ENCODE measurements at places on chromosomes 5 and 9.

GRCh38 chr5:116911074-116911473, 336.5 kb upstream of the SEMA6A start:
- DNase-seq = no peak

DNA sequence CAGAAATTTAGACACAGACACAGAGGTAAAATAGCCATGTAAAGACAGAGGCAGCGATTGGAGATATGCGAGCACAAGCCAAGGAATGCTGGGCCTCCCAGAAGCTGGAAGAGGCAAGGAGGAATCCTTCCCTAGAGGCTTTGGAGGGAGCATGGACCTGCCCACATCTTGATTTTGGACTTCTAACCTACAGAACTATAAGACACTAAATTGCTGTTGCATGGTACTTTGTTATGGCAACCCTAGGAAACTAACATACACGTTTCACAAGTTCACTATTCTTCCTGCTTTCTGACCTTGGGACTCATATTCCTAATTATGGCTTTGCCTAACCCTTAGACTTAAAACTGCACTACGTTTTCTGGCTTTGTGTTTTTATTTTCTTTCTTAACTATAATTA, 4.6 kb upstream of the LURAP1L start:
- no peak for DNase-seq

- no peak for DNase-seq
Observed at GRCh38 chr5:99879791-99880511, 655.2 kb upstream of the FAM174A start.

DNA sequence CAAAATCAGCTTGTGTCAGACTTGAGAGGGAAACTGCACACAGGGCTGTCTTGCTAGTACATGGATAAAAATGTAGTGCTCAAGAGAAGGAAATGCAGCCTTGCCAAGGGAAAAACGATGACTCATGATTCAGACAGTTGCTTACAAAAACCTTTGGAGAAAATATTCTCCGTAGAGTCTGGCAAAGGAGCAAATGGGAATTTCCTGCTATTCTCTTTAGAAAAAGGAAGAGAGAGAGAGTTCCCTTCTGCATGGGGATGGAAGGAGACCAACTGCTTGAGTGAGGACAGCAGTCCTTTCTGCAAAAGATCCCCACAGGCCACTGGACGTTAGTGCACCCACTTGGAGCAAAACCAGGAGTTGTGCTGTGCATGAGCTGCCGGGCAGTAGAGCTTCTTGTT, 7.6 kb downstream of the IFNB1 start:
- DNase-seq = peak; percentile 95

DNA sequence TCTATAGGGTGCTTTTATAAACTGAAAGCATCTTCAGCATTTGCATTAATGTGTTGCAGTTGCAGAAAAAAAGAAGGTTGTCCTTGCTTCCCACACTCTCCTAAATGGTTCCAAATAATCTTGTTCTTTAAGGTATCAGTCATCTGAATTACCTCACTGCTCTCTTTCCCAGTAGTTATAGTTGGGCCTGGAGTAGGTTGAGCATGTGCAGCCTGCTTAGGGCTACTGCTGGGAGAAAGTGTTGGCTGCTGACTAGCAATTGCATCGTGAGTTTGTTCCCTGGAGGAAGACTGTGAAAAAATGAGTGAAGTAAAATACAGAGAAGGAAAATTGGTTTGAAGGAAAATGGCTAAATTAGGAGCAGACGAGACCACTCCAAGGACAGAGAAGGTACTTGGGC, 74.5 kb downstream of the PRR16 start:
- no peak for DNase-seq

GRCh38 chr9:24073666-24074065, 247.6 kb upstream of the ELAVL2 start:
- DNase-seq = no peak

DNA sequence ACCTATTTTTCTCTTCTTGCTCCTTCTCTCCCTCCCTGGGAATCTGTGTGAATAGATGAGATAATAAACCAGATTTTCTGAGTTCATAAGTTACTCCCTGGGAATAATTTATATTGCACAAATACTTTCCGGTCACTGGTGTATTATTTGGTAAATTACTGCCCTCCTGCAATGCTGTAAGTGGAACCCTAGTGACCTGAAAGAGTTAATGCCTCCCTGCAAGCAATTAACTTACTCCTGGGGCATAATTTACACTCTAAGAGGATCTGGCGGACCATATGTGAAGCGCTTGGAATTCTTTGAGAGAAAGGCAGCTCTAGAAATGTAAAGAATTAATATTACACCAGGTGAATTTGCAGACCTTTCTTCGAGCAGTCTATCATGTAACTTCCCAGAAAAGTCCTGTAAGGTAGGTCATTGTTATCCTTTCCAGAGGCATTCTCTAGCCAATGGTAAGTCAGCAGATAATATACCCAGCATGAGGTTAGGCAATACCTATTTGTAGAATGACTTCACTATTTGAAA, 7.0 kb upstream of the GDNF start:
- DNase-seq = no peak

- peak; percentile 17 for DNase-seq
Observed at GRCh38 chr9:36802201-36802920, 229.7 kb downstream of the MELK start.

DNA sequence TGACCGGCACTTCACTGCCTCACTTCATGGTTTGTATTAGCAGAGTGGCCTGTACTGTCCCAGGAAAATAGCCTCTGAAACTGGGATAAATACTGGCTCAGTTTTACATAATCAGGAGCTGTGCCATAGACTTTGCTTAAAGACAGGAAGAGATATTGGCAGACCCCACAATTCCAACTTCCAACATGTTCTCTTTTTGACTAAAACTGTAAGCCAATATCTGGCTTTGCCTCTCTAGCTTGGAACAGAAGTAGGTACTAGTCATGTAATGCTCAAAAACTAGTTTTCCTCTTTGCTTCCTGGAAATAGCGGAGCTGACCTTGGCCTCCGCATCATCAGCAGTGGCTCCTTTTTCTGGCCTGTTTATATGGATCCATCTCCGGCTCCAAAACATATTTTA, 276.9 kb downstream of the CDH9 start:
- DNase-seq = no peak

DNA sequence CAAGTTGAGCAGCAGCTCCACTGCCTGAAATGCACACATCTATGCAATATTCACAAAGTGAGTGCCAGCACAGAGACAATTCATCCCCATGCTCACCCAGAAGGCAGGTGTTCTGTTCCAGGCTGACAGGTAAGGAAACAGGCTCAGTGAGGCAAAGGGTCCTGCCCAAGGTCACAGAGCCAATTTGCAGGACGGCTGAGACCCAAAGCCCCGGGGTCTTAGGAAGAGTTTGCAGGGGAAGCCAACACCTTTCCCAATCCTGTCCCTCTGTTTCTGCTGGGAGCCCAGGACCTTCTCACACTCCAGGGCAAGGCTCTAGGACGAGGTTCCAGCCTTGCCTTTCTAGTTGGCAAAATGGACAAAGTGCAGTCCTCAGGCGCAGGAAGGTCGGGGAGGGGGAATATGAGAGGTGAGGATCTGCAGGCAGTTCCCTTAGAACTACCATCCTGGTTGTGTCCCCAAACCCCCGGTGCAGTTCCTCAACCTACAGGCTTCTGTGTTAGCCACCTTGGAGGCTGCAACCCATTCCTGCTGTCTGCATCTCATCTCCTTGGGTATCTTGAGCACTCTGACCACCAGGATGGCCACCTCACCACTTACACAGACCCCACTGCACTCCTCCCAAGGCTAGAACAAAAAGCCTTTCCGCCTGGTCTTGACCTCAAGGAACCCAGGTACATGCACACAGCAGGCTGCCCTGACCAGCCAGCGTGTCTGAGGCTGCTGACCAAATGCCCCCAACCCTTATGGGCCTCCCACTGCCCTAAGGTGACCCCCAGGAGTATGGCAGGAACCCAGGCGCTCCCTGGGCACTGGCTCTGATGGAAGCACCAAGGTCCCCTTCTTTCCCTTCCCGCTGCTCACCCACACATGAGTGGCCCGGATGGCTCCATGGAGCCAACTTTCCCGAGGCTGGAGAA, 1.9 kb upstream of the BRD3 start:
- DNase-seq = no peak

GRCh38 chr5:95620030-95620869, at the start of gene GPR150:
Gene GPR150, plus strand, starts transcription at chr5:95620087. Its CDS starts 189 bp downstream, at chr5:95620276.
- no peak for DNase-seq

- no peak for DNase-seq
Observed at GRCh38 chr5:135593141-135593540, 14.3 kb upstream of the CXCL14 start.

- DNase-seq = no peak
Observed at GRCh38 chr5:160537940-160538339, 116.3 kb downstream of the PTTG1 start.

DNA sequence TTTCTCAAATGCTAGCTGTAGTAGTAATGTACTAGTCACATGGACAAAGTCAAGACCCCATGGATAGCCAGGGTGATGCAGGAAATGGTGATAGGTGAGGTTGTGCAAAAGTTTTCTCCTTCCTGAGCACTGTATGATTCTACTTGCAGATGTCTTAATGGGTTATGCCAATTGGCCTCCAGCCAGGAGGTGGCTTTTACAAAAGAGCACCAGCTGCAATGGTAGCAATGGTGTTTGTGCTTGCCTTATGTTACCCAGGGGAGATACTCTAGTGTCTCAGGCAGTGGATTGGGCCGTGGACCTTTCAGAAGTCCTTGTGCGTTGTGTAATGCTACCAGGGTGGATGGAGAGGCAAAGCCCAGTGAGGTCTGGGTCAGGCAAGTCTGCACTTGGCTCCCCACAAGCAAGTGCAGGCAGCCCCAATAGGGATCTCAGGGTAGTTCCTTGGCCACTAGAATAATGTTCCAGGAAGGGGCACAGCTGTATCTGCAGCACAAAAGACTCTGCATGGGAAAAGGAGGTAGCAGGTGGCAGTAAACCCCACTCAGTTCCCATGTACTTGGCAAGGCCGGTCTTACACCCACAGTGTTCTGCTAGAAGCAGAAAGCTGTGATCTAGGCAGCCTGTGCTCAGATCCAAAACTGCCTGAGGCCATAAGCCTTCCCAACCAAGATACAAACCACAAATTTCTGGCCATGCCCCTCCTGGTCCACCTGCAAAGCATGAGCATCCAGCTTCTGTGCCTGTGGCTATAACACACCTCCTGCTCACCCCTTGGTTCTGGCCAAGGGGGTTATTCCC, 46.4 kb upstream of the EDIL3 start:
- no peak for DNase-seq

DNA sequence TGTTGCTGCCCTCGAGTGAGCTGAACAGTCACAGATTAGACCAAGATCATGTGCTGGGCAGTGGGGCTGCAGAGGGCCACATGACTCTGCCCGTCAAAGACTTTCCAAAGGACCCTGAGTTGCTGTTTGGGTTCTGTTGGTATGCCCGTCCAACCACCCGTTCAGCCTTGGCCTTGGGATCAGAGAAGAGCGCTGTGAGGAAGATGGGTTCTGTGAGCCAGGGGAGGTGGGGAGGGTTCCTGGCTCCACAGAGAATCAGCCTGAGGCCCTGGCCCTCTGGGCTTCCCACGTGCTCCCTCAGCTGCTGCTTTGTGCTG, 72.6 kb downstream of the RGS3 start:
- no peak for DNase-seq

- DNase-seq = no peak
Observed at GRCh38 chr9:77421506-77422265, 226.4 kb downstream of the GNA14 start.

GRCh38 chr9:136693490-136694162, 6.4 kb upstream of the AGPAT2 start:
- no peak for DNase-seq

DNA sequence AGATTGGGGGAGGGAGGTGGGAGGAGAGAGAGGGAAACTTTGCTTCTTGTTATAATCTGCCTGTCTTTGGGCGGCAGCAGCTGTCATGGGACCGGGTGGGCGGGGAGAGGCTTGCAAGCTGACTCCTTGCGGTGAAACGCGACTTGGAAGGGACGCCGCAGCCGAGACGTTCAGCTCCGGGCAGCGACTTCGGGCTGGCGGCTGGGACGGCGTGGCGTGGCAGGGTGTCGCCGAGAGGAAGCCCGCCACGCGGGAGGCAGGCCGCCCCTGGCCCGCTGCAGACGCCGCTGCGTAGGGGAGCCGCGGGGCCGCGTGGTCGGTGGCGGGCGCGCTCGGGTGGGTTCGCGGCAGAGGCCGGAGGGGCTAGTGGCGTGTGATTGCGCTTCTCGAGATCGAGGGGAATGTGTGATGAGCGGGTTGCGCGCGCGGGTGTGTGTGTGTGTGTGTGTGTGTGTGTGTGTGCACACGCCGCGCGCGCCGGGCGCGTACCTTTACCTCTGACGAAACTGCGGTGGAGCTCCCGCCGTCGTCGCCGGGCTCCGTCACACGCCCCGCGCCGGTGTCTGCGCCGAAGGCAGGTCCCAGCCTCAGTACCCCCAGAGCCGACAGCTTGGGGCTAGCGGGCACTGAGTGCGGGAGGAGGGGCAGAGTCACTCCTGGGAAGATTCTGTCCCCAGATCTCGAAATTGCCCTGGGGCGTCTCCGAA, 1.7 kb downstream of the PPARGC1B start:
- peak; percentile 48 for DNase-seq

GRCh38 chr9:15227491-15227890, 79.5 kb downstream of the TTC39B start:
- no peak for DNase-seq

All from non-pigmented ciliary epithelial cell (primary cell).